Endodermal cell (in vitro differentiated cells): ENCODE measurements at places on chromosomes 7 and 10. TPM values are rescaled to one million over a fixed set of nuclear protein-coding genes. Genes with fewer than 3 reads are reported as not detected.

The COL28A1 gene
- 0.36 to 0.49 TPM (median 0.44 TPM) in 3 replicates for total RNA-seq

The MSMB gene
- 2.9 and 4.0 TPM in 2 replicates for total RNA-seq

The SFMBT2 gene
- 3.9 to 7.3 TPM (median 3.9 TPM) in 3 replicates for total RNA-seq

The ZFAND4 gene
- 13.2 and 13.4 TPM in 2 replicates for total RNA-seq

The NRAP gene
- 0.08 to 0.12 TPM (median 0.09 TPM) in 3 replicates for total RNA-seq

The PLAU gene
- total RNA-seq: 3.3 to 8.1 TPM (median 3.4 TPM) in 3 replicates
